ENCODE measurements at places on chromosomes 13 and 19.
A peak's percentile ranks its signal among the peaks of the same experiment; 100 is the strongest.

GRCh38 chr19:10431943-10432735 is 11.8 kb downstream of the PDE4A start:
- peak; percentile 62 for DNase-seq

- no peak for DNase-seq
Observed at GRCh38 chr19:46550684-46551083, 50.4 kb upstream of the CALM3 start.

GRCh38 chr19:35144600-35145436 is 1.8 kb downstream of the FXYD7 start:
- peak; percentile 61 for DNase-seq

- DNase-seq, result no peak
Observed at GRCh38 chr13:22194106-22194805, 523.4 kb downstream of the FGF9 start.

DNA sequence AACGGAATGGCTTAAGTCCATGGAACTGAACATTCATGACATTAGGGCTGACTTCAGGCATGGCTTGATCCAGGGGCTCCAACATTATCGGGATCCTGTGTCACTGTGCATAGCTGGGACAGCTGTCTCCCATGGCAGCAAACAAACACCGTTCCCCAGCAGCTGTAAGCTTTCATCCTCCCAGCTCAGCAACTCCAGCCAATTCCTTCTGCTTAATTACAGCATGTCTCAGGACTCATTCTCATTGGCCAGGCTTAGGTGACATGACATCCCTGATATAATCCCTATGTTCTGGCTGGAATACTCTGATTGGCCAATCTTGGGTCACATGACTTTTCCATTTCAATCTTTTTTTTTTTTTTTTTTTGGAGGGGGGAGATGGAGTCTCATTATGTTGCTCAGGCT is 10.9 kb upstream of the TLE5 start:
- no peak for DNase-seq

GRCh38 chr13:60407095-60407494 is 10.1 kb downstream of the TDRD3 start:
- no peak for DNase-seq

GRCh38 chr19:17058236-17058635 is 17.0 kb downstream of the HAUS8 start:
- DNase-seq, result no peak

DNA sequence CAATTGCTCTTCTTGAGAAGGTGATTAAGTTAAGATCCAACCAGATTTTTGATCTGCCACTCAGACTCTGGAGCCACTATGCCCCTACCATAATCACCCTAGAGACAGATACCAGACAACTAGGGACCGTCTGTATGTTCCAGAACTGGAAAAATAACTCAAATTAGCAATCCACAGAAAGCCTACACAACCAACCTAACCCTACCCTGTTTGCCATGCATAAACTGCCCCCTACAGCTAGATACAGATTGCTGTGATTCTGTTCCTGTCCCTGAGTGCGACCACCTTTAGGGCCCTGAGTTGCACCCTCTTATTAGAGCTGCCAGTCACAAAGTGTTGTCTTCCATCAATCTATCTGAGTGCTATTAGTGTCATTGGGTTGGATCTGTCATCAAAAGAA is 929.8 kb upstream of the SLITRK1 start:
- DNase-seq, result no peak

GRCh38 chr13:99425485-99426341 is 75.6 kb upstream of the TM9SF2 start:
- DNase-seq, result peak; percentile 79

DNA sequence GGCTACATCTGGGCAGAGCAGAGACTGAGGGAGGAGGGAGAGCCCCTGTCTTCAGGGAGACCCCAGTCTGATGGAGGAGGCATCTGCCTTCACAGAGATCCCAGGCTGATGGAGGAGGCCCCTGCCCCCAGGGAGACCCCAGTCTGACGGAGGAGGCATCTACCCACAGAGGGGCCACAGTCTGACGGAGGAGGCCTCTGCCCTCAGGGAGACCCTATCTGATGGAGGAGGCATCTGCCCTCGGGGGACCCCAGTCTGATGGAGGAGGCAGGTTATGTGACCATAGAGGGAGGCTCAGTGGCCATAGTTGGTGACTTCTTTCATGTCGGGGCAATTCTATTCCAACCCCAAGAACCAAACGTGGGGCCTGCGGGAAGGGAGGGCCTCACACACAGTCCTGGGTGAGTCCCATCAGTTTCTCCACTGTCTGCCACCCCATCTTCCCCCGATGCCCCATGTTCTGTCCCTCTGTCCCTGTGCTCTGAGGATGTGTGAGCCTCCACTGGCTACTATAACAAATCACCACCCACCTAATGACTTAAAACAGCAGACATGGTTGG is 14.3 kb downstream of the MISP start:
- no peak for DNase-seq

- DNase-seq, result no peak
Observed at GRCh38 chr13:26585136-26585535, 27.7 kb downstream of the WASF3 start.

- no peak for DNase-seq
Observed at GRCh38 chr19:41307090-41307875, 2.7 kb upstream of the CCDC97 start.

DNA sequence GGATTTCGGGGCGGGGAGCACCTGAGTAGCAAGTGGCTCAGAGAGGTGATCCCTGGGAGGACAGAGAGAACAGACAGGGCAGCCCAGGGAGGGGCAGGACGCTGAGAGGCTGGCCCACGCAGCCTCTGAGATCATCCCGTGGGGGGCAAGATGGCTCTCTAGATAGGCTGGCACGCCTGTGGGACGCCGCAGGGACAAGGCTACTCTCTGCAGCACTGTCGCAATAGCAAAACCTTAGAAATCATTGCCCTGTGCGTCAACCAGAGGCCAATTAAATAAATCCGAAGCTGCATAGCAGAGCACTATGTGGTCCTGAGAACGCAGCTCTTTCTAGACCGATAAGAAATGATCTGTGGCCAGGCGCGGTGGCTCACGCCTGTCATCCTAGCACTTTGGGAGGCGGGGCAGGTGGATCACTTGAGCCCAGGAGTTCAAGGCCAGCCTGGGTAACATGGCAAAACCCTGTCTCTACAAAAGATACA is 5.1 kb downstream of the PEX11G start:
- DNase-seq, result no peak
